ENCODE measurements at places on chromosomes 12 and 14.
A peak's percentile ranks its signal among the peaks of the same experiment; 100 is the strongest.

GRCh38 chr14:64654901-64655300 lies 49.3 kb upstream of the PLEKHG3 start:
- no peak for DNase-seq

- no peak for DNase-seq
These were observed 54.5 kb upstream of the HECTD1 start for GRCh38 chr14:31261859-31262731.

DNA sequence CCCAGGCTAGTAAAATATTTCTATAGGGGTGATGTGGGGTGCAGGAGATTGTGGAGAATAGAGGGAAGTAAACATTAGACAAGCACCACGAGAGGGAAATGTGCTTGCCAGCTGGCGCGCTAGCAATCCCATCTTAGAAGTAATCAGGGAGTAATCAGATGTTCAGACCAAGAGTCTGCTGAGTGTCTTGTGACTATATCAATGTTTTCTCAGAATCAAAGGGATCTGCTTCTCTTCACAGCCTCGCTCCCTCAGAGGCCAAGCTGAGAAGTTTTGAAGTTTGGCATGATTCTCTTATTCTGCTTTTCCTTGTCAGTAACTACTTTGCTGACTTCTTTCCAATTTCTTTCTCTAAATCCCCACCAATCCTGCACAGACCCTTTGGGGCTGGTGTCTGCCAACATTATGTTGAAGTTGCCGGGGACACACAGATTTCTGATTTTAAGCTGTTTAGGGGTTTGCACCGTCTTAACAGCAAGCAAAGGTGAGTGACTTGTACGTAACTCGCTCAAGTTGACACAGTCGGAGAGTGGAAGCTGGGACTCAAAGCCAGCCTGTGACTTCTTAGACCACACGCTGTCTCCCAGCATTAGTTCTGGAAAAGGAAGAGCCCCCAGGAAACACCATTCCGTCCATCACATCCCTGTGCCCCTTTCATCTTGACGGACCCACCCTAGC lies 22.0 kb upstream of the TSPAN9 start:
- DNase-seq, result no peak

DNA sequence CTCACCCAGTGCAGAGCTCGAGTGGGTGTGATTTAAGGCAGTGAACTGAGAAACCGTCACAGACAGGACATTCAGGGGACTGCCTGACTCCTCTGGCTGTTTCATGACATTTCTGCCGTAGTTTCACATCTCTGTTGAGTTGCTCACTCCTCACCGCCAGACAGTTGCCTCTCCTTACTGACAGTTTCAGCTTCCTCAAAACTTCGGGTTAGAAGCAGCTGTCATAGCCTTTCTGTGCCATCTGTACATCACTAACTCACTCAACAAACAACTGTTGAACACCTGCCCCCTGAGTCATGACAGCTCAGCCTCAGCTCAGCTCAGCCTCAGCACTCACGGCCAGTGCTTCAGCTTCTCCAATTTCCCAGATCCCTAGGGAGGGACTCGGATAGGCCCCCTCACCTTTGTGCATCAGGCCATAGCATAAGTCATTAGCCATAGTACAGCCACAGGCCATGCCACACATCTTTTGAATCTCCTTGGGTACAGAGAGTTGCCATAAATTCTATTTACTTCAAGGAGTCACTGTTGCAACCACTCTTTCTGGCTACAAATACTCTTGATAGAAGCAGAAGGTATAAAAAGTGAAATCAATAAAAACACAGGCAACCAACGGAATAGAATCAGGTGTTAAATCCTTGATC lies 6.2 kb upstream of the SLC15A4 start:
- DNase-seq, result no peak

DNA sequence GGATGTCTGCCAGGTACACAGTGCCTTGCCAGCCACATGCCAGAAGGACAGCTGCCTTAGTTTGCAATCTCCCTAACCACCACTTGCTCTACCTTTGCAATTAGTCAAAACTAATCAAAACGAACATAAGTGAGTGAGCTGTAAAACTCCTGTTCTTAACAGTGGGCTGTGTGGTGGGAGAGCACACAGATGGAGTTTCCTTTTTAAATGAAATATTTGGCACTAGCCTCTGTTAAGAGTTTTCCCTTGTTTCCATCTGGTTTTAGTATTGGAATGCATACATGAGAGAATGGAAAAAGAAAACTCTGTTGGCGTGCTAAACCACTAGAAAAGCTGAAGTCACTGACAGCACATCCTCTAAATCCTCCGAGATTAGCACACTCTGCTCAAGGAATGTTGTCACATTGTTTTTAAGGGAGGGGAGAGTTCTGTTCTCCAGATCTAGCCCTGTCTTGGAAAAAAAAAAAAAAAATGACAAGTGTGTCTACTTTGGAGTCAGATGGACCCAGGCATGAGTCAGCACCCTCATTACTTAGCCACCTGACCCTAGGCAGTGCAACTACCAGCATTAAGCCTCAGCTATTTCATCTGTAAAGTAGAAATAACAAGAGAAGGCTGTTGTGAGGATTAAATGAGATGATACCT lies 83.9 kb downstream of the STXBP6 start:
- peak; percentile 3 for DNase-seq

- DNase-seq, result peak; percentile 9
These were observed 24.4 kb downstream of the TUNAR start for GRCh38 chr14:95901054-95901453.

- no peak for DNase-seq
These were observed 14.5 kb downstream of the BAG5 start for GRCh38 chr14:103547941-103548462.

DNA sequence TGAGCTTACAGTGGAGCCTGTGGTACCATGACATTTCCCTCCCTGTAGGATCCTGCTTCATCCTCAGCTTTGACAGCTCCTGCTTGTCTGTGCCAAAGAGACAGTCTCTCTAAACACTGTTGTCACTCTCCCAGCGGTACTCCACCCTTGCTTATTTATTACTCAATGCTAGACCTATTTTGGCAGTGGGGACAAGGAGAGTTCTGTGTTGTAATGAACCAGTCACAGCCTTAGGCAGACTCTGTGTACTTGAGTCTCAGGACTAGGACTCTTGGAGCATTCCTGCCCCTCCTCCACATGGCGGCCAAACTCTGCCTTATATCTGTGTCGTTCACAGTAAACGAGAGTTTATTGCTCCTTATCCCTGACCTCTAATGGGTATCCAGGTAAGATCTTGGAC lies 70.9 kb downstream of the PIK3C2G start:
- DNase-seq, result no peak

- DNase-seq, result peak; percentile 35
These were observed 181.7 kb downstream of the NPAS3 start for GRCh38 chr14:33120341-33120740.

GRCh38 chr12:66552716-66553115 lies 126.2 kb downstream of the GRIP1 start:
- DNase-seq, result no peak

DNA sequence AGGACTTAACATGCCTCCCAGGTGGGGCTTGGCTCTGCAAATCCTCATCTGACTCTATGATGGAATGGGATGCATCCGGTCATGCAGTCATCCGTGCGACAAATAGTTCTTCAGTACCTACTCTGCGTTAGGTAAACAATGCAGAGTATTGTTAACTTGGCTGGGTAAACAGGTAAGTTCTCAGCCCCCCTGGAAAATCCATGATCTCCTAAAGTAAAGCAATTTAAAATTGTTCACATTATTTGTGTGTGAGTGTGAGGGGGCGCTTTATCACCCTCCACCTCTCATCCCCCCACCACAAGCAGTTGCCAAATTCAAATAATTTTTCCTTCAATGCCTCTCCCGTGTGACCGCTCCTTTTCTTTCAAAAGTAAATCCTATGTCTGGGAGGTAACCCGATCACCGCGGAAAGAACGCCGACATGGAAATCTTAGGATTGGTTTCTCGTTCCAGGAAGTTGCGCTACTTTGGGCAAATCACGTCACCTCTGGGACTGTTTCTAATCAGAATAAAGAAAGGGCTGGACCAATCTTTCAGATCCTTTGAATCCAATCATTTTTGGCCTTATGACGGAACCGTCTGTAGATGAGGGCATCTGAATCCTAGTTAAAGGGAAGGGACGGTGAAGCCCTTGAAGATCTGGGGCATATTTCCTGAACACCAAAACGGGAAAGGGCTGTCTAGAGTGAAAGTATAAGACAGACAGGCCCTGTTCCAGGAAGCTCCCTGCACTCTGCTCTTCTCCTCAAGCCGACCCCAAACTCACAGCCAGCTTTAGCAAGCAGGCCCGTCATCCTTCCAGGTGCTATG lies 44.0 kb upstream of the SINHCAF start:
- DNase-seq, result peak; percentile 16

GRCh38 chr14:87824266-87824665 lies 168.7 kb downstream of the GALC start:
- no peak for DNase-seq

DNA sequence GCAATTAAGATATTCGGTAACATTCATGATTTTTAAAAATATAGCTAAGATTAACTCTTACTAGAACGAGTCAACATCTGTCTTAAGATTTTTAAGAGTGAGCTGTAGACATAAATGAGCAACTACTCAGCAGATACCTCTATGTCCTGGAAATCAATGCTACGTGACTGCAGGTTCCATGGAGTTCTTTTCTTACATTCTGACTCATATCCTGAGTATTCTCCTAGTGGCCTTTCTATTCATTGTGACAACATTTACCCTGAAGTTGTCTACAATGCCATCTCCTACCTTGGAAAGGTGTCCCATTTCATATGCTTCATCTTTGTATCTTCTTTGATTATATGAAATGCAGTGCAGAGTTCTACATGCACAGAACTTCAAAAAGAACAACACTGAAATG lies 59.9 kb downstream of the PKP2 start:
- DNase-seq, result no peak

- no peak for DNase-seq
These were observed 365.1 kb downstream of the DPF3 start for GRCh38 chr14:72528863-72529175.

DNA sequence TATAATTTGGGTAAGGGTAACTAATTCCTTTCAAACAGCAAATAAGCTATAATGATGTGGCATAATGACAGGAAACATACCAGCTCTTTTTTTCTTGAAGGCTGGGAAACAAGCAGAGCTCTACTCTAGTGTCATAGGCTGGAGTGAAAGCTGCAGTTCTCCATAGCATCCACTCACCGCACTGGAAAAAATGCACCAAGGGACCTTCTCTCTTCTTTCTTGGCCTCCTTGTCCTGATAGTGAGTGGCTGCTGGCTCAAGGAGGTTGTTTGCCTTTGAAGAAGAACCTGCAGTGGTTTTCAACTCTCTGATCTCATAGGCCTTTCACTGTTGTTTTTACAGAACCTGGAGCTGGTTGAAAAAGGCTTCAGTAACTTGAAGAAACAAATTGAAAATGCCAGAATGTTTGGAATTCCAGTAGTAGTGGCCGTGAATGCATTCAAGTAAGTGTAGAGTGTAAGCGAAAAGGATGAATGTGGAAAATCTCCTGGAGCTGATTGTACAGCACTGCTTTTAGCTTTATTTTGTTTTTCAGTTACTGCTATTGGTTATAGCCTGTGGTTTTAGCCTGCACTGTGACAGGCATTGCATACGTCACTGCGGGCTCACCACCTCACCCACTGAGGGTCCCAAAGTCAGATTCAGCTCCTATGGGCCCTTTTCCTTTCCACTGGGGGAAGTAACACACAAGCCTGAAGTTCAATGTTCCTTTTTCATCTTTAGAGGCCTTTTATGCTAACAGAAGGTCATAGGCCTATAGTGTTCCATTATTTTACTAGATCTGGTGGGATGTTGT lies 17.2 kb upstream of the AKAP5 start:
- no peak for DNase-seq

GRCh38 chr12:96230646-96231045 lies 36.5 kb downstream of the ELK3 start:
- no peak for DNase-seq

DNA sequence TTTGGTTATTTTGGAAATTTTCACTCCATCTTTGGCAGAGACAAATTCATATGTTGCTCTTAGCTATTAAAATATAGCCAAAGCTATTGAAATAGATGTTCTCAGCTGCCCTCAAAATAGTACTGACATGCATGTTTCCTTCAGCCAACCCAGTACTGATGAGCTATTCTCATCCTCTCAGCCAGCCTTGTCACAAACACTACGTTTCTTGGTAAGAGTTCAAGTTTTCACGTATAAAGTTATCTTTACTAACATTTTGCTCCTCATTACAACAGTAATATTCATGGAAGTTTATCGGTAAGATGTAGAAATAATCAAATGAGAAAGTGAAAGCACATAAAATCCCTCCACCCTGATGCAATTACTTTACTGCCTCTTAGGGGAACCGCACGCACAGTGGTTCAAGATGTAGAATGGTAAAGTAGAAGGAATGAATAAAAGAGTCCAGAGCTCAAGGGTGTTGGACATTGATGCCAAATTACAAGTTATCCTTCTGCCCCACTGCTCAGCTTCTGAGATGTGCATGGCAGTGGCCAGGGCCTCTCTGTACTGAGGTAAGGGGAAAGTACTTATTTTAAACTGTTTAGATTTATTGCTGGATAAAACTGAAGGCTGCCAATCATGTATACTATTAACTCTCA lies 20.7 kb downstream of the GCH1 start:
- no peak for DNase-seq

DNA sequence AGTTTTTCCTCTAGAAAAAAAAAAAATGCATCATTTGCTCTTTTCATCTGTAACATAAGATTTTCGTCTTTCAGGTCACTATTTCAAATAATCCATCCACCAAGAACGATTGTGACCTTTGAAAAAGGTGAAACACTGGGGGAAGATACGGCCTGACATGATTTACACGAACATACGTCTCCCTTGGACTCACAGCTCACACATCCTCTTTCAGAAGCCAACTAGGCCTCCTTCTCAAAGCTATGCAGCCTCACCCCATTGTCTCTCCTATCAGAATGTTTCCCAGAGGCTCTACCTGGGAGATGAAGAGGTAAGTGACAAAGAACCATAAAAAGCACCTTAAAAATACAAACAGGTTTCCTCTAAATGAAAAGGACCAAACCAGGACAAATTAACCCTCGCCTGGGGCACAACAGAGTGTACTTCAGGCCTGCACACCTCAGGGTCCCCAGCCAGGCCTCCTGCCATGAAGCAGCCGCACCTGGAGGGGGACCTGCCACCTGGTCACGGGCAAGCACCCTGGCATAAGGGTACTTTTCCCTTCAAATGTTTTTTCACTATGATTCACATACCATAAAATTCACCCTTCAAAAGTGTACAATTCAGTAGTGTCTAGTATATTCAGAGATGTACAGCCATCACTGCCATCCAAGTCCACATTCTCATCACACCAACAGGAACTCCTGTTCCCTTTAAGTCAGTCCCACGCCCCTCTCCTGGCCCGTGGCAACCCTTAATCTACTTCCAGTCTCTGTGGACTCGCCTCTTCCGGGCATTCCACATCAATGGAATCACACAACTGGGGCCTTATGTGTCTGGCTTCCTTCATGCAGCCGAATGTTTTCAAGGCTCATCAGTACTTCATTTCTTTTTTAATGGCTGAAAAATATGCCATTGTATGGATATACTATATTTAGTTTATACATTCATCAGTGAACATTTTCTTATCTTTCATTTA lies 5.4 kb downstream of the SLC15A4 start:
- DNase-seq, result peak; percentile 62

DNA sequence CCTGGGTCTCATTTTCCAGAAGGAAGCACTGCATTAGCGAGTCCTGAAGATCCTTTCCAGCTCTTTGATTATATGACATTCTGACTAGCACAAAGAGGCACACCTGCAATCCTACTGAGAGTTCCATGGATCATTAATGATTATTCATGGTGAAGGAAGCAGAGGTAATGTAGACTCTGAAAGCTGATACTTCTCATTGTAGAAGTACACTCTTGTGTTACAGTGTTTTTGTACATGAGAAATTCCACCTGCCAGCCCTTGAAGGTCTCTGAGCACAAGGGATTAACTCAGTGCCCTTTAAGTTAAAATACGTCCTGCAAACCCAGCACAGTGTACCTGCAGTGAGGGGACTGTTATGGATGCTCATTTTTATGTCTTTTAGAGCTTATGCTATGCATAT lies 558.8 kb upstream of the FBXO33 start:
- no peak for DNase-seq

Measured in GM04503 (cell line).